ENCODE measurements at places on chromosomes 6 and 20. TPM values are rescaled to one million over a fixed set of nuclear protein-coding genes. Genes with fewer than 3 reads are reported as not detected.

SLC17A2 gene
- not detected for total RNA-seq

DNA sequence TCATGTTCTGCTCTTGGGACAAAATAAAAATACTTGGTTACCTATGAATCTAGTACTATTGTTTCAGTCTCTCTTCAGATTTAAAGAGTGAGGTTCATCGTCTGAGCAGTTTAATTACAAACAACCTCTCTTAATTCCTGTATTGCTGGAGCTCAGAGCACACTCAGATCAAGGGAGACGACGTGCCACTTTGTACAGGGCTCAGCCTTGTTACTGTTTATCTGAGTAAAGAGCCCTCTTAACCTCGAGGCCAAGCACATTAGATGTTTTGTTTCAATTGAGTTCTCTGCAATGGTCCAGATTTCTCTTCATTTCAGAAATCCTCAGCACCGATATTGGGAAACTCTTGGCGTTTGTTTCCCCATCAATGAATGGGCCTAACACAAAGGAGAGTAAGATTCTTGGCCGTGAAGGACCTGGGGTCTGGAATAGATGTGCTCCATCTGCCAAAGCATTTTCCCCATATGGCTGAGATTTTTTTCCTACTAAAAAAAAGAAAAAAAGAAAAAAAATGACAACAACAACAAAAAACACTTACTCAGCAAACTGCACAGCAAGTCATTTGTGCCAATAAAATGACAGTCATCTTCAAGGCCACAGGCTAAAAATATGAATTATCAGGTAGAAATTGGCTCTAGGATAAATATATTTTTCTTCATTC, 82.6 kb upstream of the CCN6 start:
- DNase-seq: no peak

GRCh38 chr6:139828751-139829519, 454.5 kb upstream of the CITED2 start:
- DNase-seq: no peak

GRCh38 chr6:127475135-127475822, 16.1 kb upstream of the KIAA0408 start:
- DNase-seq: no peak

Data from IMR-90 (cell line).